ENCODE measurements at places on chromosomes 3 and 15.
A peak's percentile ranks its signal among the peaks of the same experiment; 100 is the strongest.

- DNase-seq: no peak
Measured at GRCh38 chr15:86595741-86596140, 516.1 kb downstream of the AGBL1 start.

DNA sequence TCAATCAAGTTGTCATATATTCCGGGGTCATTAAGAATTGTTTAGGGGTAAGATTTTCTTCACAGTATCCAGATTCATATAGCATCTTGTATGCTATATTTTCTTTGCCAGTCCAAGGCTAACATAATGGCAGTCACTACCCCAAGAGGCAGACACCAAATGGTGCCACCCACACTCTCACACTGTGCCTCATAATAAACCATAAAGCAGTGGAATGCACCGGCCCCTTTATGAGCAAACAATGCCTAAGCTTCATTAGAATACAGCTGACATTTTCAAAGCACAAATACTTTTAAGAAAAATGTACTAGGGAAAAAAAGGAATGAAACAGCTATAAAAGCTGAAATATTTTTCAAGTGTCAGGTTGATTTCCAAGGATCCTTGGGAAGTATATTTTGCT is 121.6 kb downstream of the TFDP2 start:
- peak; percentile 60 for DNase-seq

- DNase-seq: no peak
Measured at GRCh38 chr3:147649475-147649874, 240.3 kb downstream of the ZIC1 start.

DNA sequence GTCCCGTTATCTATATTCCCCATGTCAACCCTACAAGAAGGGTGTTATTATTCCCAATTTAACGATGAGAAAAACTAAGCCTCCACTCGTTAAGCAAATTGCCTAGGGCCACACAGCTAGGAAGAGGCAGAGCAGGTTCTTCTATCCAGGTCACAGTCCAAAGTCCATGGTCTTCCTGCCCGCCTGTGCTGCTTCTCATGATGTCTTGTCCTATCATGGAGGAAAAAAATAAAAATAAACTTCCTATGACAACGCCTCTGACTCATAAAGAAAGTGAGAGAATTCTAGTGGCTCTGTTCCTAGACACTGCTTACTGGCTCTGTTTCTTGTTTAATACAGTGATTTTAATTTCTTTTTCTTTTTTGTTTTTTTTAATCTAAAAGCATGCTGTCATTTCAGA is 9.7 kb downstream of the COL8A1 start:
- no peak for DNase-seq

DNA sequence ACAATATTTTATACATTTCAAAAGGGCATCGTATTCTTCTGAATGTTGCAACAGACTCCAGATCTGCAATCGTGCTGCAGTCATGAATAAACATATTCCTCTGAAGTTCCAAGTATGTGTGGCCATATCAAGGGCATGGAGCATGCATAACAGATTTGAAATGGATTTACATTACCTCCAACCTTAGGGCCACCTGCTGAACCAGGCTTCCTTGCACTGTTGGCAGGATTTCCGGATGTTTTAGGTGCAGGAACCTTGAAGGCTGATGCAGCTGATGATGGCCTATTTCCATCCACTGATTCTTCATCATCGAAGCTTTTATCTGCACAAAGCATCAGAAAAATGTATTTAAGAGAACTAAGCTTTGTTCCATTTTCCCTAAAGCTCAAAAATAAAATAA is 73.5 kb downstream of the CLASP2 start:
- DNase-seq: no peak

DNA sequence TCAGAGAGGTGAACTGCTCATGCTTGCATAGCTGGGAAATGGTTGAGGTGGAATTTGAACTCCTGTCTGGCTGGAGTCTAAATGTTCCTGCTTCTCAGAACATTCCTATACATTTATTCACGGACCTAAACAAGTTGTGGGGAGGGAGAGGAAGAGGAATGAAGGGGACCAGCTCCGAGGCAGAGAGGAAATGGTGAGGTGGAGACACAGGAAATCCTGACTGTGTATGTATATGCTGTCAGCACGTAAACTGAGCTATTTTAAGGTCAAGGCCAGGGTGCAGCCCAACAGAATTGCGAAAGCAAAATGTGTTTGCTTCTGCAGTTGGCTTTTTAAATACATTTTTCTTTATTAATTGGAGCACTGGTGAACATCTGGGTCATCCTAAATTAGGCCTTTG is 74.1 kb upstream of the POMGNT2 start:
- DNase-seq: no peak

All from DMS153 (cell line).